ENCODE measurements at places on chromosomes 7 and 10. TPM values are rescaled to one million over a fixed set of nuclear protein-coding genes. Genes with fewer than 3 reads are reported as not detected.
A peak's percentile ranks its signal among the peaks of the same experiment; 100 is the strongest.

DNA sequence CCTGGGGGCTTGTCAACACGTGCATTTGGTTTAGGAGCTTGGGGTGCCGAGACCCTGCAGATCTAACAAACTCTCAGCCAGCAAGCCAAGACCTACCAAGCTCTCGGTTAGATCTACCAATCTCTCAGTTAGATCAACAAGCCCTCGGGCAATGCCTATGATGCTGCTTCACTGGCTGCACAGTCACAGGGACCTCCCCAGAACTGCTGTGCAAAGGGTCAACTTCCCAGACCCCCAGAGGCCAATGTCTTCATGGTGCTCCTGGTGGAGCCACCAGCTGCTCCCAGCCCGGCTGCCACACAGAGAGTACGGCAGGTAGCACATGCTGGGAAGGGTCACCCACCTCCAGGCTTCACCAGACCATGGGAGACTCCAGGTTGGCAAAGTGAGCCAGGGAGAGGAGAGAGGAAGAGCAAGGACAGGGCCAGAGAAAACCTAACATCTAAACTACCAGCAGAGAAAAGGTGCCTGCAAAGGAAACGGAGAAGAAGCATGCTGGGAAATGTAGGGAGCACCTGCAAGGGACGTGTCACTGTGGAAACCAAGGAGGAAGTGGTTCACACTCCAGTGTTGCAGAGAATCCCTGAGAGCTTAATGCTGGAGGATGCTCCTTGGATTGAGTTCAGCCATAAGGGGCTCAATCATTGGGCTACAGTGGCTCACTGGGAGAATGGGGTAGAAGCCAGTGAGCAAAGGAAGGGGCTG is 51.5 kb upstream of the GDF10 start:
- DNase-seq: no peak

DNA sequence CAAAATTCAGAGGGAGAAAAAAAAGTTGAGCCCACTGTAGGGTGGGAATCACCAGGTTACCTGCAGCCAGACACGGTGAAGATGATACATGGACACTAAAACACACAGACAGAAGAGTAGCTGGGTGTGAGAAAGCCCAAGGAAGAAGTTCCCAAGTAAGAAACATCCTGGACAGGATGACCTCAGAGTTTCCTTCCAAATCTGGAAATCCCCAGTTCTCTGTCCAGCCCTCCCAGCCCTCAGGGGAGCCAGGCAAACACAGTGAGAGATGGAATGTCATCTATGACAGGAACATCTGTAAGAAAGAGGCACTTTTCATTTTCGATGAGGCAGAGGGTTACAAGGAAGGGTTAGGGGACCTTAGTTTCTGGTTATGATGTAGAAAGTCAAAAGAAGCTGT is 125.1 kb upstream of the LYZL1 start:
- DNase-seq: peak; percentile 23

DNA sequence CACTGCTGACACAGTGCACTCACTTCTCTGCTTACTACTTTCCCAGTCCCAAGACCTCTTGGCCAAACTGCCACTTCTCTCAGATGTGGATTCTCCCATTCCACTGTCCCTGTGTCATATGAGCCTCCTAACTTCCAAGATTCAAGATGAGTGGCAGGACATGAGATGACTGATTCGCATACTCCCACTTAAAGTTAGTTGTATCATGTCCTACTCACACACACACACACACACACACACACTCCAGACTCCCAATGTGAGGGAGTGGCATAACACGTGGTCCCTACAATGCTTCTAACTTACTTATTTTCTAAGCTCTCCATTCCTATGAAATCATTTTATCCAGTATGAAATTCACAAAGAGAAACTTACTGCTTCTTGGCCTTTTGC is 67.0 kb upstream of the CAV2 start:
- no peak for DNase-seq

GRCh38 chr10:63054889-63055611 is 78.1 kb upstream of the NRBF2 start:
- DNase-seq: no peak

GRCh38 chr7:99090771-99091542 is 53.0 kb downstream of the SMURF1 start:
- no peak for DNase-seq

DNA sequence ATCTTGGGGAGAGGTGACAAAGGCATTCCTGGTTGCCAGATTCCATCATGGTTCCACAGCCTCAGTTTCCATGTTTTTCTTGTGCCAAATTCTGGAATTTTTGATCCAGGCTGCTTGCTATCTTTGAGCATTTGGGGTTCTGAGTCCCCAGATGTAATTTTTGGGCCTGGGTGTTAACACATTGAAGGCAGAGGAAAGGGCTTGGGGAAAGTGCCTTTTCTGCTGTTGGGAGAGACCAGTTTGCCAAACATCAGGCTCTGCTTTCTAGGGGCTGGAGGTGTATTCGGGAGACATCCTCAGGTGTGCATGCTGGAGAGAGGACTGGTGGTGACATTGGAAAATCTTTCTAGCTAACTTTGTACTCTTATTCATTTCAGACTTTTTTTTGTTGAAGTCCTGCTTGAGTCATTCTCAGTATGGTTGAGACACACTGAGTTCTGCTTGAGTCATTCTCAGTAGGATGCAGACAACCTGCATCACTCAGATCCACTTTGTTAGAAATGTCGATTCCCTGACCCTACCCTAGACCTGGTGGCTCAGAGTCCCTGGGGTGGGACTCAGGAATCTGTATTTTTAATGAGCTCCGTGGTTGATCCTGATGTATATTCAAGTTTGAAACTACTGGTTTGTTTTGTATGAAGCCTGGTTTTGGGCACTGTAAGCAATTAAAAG is 101.0 kb downstream of the LRMDA start:
- no peak for DNase-seq

DNA sequence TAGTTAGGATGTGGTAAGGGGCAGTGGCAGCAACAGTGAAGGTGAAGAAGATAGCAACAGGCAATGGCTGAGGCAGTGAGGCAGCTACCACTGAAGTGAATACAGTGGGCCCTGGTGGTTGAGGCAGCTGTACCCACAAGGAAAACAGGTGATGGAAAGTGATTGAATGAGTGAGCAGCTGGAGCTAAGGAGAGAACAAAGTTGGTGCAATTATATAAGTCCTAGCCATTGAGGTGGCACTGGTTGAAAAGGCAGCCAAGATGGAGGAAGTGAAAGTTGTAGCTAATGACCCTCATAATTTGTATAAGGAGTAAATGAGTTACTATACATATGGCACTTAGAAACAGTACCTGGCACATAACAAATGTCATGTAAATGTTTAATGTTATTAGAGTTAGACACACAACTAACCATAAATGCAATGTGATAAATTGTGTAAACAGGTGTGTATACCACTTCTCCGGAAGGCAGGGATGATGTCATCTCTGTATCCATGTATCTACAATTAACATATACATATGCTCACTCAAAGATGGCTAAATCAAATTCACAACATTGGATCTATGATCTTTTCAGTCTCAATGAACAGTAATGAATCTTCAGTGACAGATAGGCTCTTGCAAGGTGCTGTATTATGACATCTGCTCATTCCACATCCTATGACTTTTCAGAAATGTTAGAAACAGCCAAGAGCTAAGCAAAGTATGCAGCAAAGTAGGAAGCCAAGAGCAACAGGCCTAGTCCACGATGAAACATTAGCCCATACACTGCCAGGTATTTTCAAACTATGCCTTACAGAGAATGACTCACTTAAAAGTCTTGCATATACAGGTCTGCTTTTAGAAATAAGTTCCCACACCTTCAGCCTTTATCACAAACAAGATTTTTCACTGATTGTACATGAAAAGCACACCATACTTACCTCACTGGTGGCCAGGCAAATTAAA is 10.7 kb downstream of the XPNPEP1 start:
- DNase-seq: no peak

GRCh38 chr7:36723951-36724664 is at the start of gene AOAH:
TSS of gene AOAH (minus strand) at chr7:36724494. CDS start at chr7:36724148, 346 bp downstream.
- peak; percentile 43 for DNase-seq

- no peak for DNase-seq
Measured at GRCh38 chr7:96675548-96675947, 34.1 kb downstream of the SEM1 start.

DNA sequence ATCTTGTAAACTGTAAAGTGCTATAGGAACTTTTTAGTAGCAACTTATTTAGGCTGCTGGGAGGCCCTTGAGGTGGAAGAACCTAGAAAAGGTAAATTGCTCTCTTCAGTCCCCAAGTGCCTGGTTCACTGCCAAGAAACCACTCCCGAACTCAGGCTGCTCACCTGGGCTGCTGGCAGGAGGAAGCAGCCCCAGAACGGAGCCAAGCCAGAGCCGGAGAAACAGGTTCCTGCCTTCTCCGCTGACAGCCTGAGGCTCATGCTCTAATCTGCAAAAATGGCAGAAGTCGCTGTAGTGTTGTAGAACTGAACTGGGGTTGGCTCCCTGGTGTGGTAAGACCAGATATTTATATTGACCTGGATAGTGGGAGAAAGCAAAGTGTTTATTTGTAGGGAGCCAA is 136.0 kb downstream of the CUL2 start:
- no peak for DNase-seq

GRCh38 chr10:126262233-126262838 is 125.9 kb downstream of the ADAM12 start:
- no peak for DNase-seq

- DNase-seq: no peak
Measured at GRCh38 chr7:135774284-135774683, 25.7 kb upstream of the FAM180A start.

DNA sequence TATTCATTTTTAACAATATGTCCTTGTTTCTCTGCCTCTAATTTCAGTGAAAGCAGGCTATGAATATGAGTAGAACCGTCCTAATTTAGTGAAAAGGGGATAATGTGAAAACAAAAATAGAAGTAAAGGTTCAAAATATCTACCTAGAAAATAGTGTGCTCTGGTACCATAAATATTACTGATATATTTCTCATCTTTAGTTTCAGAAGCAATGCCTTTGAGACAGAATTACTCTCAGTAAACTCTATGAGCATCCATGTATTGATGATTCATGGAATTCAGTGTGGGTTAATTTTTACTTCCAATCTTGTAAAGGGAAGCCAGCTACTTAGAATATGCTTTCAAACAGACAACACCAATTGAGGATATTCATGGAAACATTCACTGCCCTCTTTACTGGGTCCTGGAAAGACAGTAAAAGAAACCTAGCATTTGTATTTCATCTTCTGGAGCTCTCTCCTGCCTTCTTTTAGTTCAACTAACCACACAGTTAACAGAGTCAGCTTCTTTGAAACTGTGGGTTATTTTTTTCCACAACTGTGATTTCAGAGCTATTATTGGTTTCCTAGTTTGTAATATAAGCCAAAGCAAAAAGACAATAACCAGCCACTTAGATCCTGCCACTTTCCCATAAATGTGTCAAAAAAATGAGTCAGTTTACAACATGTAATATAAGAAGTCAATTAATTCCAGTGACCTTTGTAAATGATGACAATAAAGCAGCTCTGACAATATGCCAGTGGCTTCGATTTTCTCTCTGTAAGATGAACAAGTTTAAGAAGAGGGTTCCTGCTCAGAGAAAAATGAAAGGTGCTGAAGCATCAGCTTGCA is 1.7 kb downstream of the LRRN3 start:
- no peak for DNase-seq

DNA sequence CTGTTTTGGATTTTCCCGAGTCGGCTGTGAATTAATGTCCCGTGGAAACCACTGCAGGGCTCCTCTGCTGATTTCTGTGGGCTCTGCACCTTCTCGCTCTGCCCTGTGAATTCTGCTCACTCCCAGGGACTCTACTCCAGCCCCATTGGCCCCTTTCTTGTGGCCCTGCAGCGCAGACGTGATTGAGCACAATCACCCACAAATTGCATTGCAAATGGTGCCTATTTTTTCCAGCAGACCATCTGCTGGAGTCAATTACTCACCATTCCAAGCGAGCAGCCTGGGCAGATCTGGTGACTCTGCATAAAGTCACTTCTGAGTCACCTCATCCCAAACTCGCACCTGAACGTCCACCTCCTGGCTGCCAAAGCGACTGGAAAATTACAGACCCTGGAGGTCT is 235.8 kb downstream of the PAXIP1 start:
- DNase-seq: no peak

DNA sequence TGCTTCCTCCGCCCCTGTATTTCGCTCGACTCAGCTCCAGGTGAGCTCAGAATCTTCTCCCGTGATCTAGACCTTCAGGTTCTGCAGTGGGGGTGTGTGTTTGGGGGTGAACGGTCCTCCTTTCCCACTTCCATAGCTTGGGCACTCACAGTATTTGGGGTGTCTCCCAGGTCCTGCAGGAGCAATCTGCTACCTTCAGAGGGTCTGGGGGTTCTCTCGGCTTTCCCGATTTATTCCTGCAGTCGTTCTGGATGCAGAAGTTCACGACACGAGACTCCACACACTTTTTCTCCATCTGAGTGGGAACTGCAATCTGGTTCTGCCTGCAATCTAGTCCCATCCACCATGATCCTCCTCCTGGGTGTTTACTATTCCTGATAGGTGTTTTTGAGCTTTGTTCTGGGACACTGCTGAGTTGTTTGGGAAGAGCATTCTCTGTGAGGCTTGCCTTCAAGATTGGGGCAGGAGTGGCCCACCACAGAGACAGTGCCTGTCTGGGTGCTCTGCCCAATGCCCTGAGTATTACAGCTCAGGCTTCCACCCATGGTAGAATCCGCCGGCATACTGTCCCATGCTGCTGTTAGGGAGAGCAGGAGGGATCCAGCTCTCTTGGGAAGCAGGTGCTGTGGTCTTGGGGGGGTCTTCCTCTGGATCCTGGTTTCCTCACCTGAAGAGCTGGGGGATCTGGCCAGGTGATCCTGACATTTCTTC is 29.8 kb downstream of the JAKMIP3 start:
- DNase-seq: no peak

Gene HYAL4
- 0.88 TPM for total RNA-seq

Gene OPN4
- total RNA-seq: not detected

Gene MYO3A
- not detected for total RNA-seq

Gene AMPH
- total RNA-seq: 3.2 TPM

Gene CDNF
- total RNA-seq: 6.3 TPM

Gene PKD2L1
- not detected for total RNA-seq

Gene ZNF467
- 4.8 TPM for total RNA-seq

Gene COL28A1
- total RNA-seq: 2.9 TPM

Gene NEURL1
- 1.0 TPM for total RNA-seq

Data from heart right ventricle (tissue), 16 donors.